Globus pallidus (tissue), 1 donor: ENCODE measurements at places on chromosomes 12 and 14.

GRCh38 chr12:71430756-71431155, 8.8 kb upstream of the LGR5 start:
- no peak for DNase-seq

- DNase-seq: no peak
These were observed 352.5 kb upstream of the CCDC196 start for GRCh38 chr14:66133666-66134065.

- no peak for DNase-seq
These were observed 519.9 kb downstream of the C12orf50 start for GRCh38 chr12:87509237-87509820.

- DNase-seq: no peak
These were observed 6.1 kb downstream of the SPRING1 start for GRCh38 chr12:116731801-116732200.

DNA sequence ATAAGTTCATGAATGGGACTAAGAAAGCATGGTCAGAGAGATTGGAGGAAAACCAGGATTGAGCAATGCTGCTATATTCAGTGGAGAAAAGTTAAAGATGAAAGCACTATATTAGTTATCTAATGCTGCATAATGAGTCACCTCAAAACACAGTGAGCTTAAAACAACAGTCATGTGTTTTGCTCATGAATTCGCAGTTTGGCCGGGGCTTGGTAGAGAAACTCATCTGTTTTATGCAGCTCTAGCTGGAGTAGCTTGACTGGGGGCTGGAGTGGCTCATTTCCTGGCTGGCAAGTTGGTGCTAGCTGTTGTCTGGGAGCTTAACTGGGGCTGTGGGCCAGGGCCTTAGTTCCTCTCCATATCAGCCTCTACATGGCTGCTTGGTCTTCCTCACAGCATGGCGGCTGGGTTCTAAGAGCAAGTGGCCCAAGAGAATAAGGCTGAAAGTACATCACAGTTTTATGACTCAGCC, 90.1 kb downstream of the ADCK1 start:
- no peak for DNase-seq

GRCh38 chr12:121326996-121327674, 25.1 kb downstream of the ANAPC5 start:
- DNase-seq: peak; percentile 90

DNA sequence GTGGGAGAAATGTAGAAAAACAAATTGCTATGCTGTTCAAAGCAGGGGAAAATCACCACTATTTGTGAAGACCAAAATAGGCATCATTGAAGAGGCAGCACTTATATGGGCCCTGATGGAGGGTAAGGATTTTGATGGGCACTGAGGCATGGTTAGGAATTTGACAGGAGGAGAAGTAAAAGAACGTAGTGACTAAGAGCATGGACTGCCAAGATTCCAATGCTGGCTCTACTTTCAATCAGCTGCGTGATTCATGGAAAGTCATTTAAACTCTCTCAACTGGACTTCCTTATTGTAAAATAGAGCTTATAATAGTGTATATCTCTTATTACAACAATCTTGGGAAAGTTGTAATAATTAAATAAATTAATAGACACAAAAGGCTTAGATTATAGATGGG, 267.7 kb upstream of the G2E3 start:
- DNase-seq: no peak

DNA sequence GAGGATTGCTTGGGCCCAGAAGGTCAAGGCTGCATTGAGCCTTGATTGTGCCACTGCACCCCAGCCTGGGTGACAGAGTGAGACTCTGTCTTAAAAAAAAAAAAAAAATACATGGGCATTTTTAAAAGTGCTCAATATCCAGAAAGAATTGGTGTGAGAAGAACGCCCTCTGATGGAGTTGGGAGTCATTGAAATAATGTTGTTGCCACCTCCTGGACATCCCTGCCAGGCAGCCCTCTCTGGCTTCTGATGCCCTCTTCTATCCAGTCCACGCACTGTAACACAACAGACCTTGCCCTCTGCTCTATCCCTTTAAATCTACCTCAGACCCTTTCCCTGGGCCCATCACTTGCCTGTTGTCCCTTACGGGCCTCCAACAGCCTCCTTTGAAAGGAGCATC, 4.9 kb downstream of the PTGDR start:
- DNase-seq: no peak

GRCh38 chr12:990661-991349, at the start of gene ERC1:
TSS of gene ERC1 (plus strand) at chr12:991223. CDS start at chr12:1027904, 36,681 bp downstream.
- peak; percentile 85 for DNase-seq

- DNase-seq: peak; percentile 10
These were observed 7.5 kb upstream of the NID2 start for GRCh38 chr14:52076334-52076733.

GRCh38 chr12:6613015-6613775, 6.0 kb upstream of the CHD4 start:
- peak; percentile 88 for DNase-seq

GRCh38 chr14:54775486-54776140, 127.0 kb downstream of the GCH1 start:
- no peak for DNase-seq

DNA sequence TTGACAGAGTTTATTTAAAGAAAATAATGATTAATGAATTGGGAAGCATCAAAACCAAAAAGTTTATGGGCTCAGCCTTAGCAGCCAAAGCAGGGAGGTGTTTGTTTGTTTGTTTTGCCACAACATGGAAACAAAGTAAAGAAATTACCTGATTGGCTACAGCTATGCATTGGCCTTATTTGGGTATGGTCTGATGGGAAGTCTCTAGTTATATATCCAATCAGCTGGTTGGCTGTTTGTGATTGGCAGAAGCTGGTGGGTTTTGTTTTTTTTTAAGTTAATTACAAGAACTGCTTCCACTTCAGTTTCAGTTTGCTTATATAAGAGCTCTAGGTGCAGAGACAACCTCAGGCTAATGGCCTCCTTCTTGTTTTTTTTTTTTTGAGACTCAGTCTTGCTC, 4.6 kb upstream of the LEMD3 start:
- DNase-seq: no peak

DNA sequence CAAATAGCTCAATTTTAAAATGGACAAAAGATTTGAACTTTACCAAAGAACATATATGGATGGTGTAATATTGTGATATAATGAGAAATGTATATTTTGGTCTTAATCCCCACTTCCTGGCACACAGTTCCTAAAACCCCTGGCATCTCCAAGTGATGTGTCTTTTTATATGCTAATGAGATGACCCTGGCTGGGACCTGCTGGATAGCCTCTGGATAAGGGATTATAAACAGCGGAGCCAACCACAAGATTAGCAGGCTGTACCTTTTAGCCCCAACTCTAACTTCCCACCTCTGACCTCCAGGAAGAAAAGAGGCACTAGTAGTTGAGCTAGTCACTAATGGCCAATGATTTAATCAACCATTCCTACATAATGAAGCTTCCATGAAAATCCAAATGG, 130.0 kb downstream of the DPF3 start:
- no peak for DNase-seq

DNA sequence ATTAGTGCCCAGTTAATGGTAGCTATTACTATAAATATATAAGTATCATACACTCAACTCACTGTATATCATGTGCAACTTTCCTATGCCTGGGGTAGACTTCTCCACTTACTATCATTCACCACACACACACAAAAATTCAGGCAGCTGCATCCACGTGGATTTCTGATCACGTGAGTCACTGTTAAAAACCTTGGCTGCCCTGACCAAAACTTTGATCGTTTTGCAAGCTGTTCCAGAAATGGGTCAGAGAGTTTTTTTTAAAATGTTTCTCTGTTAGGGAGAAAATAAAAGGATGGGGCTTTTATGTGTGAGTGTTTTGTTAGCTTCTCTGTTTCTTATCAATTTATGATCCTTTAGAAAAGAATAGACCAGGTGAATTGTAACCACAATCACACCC, 198.2 kb upstream of the CNOT2 start:
- DNase-seq: no peak

- no peak for DNase-seq
These were observed 22.5 kb downstream of the MAP3K12 start for GRCh38 chr12:53476769-53477209.

GRCh38 chr14:74585406-74586335, 26.4 kb downstream of the LTBP2 start:
- DNase-seq: no peak

DNA sequence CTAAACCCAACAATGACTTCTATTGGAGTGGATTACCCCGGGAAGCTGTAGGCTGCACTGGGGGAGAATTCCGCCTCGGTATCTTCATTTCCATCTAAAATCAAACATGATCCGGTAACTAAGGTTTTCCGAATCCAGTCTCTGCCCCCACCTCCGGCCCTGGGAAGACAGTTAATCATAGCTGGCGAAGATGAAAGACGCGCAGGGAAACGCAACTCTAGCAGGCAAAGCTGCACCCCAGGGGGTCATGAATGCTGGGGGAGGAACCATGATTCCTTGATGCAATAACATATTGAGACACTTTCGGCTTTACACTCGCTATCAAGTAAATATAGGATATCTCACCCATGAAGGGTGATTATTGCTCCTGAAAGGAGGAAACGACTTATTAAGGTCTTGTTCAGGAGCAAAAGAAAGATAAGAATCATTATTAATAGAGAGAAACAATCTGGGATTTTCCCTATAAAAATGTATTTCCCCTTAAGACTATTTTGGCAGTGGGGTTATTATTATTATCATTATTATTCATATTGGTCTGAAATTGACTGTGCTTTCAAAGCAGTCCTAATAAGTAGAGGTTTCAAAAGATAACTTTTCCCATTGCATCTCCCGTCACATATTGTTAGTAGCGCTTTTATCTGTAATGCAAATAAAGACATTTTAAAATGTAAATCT, 614.9 kb downstream of the VRK1 start:
- DNase-seq: no peak

DNA sequence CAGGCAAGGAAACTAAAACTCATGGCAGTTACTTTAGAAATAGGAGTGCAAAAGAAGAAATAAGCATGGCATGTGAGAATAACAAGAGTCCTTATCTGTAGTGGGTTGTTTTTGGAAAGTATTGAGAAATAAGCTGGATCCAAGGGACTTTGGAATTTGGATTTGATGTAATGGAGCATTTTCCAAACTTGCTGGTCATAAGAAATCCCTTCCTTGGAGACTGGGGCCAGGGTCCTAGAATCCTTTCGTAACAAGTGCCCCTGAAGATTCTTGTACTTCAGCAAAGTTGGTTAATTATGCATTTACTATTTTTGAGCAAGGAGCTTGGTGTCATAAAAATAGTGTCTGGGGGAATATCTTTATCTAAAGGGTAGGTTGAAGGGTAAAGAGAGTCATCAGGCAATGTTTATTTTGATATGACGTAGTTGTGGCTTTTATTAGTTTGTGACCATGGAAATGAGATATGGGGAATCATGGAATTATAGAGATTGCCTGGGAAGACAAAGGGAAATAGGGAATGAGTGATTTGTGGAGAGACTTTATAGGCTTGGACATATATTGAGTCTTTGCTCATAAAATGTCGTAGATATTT, 53.9 kb downstream of the WNK1 start:
- no peak for DNase-seq

DNA sequence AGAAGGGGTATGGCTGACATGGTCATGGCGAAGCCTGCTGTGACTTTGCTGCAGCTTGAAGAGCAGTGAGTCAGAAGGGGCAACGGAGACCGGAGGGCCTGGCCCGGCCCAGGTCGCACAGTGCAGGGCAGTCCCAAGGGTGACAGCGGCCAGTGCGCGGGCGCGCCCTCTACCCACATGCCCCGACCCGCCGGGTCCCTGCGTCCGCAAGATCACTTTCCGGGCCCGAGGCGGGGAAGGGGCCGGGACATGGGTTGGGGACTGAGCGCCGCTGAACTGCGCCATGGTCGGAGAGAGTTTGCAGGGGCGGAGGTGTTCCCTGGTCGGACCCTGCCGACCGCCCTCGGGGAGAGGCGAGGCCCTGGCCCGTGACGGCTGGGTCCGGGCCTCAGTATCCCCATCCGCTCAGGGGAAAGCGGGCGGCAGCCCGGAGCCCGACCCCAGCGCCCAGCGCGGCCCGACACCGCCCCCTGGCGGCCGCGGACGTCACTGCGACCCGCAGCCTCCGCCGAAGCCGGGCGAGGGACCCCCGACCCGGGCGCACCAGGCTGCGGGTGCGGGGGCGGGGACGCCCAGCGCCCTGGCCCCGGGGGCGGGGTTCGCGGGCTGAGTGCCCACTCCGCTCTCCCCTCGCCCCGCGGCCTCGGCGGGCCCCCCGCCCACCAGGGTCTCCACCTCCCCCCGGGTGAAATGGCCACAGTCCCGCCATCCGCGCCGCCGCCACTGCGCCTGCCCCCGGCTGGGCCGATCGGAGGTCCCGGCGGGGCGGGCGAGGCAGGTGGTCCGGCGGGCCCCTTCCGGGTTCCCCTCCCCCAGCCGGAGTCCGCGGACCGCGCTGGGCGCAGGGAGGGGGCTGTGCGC, 7.2 kb upstream of the ANKRD9 start:
- peak; percentile 41 for DNase-seq

GRCh38 chr12:19304149-19304750, 135.0 kb upstream of the AEBP2 start:
- DNase-seq: no peak

DNA sequence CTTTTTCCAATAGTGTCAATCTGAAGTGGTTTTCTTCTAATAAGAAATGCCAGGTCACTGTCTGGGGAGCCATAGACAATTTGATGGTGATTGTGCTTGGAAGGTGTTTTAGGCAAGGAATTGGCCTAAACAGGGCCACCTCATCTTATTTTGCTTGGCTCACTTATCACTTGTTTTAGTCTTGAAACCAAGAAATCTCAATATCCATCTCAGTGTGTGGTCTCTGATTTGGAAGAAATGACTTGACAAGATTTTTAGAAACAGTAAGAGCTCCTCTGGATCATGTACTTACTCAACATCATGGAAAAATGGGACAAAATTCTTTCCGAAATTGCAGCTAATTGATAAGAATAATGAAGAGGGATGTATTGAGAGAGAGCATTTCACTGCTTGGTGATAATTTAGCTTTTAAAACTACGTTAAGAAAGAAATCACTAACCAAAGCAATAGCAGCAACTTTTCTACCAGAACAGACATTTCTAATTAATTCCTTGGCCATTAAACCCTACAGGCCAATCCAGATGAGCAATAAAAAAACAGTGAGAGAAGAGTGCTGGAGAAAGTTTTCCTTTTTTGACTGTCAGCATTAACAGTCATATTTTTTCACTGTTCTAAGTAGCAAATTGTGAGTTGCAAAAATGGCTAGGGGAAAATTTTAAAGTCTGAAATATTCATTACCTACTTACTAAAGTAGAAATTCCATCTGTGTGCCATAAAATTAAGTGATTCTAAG, 157.3 kb downstream of the AEBP2 start:
- DNase-seq: no peak

DNA sequence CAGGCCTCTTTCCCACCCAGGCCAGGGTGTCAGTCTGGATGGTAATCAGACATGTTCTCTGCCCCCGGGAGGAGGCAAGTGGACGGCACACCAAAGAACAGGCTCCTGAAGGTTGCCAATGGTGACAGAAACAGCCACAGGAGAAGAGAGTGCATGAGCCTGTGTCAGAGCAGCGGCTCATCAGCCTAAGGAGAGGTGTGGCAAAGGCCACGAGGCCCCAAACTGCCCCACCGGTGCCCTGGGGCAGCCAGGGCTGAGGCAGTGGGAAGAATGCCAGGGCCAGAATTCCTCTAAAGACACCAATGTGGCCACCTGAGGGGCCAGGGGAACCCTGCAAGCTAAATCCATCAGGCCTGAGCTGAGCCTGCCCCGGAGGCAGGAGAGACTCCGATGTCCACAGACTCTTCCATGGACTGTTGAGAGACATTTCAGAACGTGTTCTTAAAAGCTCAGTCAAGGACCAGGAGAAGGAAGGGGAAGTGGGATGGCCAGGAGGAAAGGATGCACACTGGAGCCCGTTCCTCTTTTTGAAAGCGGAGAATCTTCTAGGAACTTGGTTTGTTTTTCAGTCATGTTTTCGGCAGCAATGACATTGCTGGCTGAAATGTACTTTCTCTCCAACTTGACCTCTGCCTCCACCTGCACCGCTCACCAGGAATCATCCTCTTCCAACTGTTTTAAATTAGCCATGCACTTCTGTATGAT, 176.3 kb upstream of the FKBP4 start:
- DNase-seq: no peak
